Stimulated activated CD4-positive, alpha-beta T cell treated with anti-CD3 and anti-CD28 coated beads, Interleukin-2, amount 100 ng/mL, for 24 hours (primary cell): ENCODE measurements at places on chromosomes 3 and 15.

DNA sequence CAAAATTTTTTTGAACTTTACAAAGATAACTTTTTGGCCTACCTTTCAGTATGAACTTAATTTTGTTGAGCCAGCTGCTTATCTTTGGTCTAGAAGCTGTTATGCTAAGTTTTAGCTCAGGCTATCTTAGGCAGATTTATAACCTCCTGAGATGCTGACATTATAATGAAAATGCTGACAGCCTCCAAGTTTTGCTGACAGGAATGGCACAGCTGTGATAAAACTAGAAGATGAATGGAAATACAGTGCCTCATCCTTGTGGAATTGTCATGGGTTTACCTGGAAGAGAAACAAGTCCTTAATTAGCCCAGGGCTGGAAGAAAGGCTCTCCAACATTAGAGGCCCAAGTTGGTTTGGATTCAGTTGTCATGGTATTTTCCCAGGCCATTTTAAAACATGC is 123.3 kb downstream of the OXSM start:
- DNase-seq, result no peak

DNA sequence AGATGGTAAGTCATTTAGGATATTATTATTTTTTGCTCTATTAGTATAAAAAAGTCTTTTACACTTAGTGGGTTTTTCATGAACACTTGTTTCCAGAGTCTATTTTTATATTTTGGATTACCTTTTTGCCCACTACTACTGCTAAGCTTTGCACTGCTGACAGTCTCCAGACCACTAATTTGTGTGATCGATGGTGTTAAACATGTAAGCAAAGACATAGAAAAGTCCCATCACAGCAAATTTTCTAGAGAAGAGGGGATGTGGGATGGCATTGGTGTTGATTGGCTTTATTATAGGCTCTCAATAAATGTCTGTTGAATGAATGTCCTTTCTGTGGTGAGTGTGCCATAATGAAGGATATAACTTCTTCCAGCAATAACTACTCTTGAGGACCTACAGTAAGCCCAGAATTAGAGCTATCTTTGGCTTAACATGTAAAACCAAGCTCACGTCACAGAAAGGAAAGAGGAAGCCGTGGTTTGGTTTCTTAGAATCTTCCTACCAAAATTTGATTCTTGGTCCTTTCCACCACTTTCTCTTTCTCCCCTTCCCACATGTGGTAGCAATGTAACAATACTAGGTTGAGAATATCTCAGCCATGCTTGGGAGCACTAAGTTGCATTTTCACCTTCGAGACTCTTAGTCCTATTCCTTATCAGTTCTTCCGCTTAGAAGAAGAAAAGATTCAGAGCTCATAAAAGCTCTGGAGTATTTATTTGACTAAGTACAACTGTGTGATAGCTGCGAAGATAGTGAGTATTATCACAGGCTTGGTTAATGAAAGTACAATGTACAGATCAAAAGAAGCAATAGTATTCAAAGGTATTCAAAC is 90.6 kb upstream of the UMPS start:
- DNase-seq, result no peak

DNA sequence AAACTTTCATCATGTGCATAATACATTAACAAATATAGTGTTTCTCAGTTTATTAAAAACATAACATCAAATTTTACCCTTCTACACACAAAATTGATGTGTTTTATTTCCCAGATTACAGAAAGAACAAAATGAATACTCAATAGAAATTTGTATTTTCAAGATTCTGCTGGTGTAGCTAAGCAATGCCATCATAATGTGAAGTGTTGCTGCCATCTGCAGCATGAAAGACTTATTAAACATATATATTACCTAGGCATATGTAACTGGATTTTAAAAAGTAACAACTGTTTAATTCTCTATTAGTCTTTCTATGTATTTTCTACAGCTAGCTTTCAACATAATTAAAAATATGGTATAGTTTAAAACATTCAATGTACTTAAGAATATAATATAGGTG is 27.5 kb downstream of the PLSCR5 start:
- DNase-seq, result peak; percentile 22

- DNase-seq, result no peak
Observed at GRCh38 chr3:126261037-126261436, 80.7 kb upstream of the ALDH1L1 start.

- no peak for DNase-seq
Observed at GRCh38 chr3:108157273-108157672, 65.0 kb downstream of the IFT57 start.

- no peak for DNase-seq
Observed at GRCh38 chr15:92112180-92112579, 258.7 kb downstream of the SLCO3A1 start.

GRCh38 chr3:20326541-20326940 is 140.5 kb upstream of the SGO1 start:
- no peak for DNase-seq

DNA sequence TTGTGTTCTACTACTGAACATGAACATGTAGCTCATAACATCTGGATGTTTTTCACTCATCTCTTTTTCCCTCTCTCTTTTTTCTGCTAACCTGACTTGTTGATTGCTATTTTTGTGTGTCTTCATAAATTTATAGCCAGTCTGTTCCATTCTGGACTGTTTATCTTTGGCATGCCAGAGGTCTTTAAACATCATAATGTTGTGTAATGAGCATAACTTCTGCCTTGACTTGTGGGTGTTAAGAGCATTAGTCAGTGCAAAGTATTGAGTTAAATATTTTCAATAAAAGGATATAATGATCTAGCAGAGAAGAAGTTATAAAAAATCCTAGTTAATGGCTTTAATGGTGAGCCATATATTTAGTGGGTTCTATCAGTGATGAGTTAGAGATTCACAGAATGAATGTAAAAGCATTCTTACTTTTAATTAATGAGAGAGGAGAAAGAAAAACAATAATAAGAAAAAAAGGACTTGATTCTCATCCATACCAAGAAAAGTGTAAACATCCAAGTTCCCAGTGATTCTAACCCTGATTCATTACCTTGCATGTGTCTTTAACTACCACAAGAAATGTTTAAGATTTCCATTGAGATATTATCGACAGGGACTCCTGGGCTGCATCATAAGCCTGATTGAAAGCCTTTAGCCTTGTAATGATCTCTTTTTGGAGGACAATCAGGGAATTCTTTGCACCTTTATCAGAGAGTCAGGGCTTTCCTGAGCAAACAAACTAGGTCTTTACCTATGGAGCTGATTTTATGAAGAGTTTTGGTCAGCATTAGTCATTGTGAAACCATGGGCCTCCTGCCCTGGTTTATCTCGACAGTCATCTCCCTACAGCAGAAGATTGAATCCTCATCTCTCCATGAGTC is 22.9 kb downstream of the MITF start:
- DNase-seq, result no peak

GRCh38 chr15:84811151-84811550 is 6.0 kb upstream of the ALPK3 start:
- DNase-seq, result no peak

GRCh38 chr3:15665510-15666150 is 64.1 kb downstream of the BTD start:
- DNase-seq, result no peak
